Naive thymus-derived CD4-positive, alpha-beta T cell (primary cell): ENCODE measurements at places on chromosomes 7 and 10. TPM values are rescaled to one million over a fixed set of nuclear protein-coding genes. Genes with fewer than 3 reads are reported as not detected.

The TMEM229A gene
- total RNA-seq: not detected

DNA sequence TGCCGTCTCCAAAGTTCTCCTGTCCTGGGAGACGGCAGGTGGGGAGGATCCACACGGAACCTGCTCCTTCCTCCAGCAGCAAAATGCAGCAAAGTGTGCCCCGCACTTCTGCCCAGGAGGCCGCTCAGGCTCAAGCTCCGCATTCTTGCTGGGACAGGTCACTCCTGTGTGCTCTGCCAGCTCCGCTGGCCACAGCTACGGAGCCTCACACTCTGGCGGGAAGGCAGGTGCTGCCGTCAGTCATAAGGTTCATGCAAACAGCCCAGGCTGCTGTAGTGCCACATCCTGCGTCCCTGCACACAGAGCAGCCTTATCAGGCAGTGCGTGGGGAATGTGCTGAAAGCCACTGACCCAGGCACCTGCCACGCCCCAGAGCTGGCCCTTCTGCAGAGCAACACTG, 22.4 kb downstream of the ADGRA1 start:
- no peak for DNase-seq
- H3K27ac ChIP-seq: no peak overlapping the region
- H3K36me3 ChIP-seq: no peaks in the 10 kb centered on the region

DNA sequence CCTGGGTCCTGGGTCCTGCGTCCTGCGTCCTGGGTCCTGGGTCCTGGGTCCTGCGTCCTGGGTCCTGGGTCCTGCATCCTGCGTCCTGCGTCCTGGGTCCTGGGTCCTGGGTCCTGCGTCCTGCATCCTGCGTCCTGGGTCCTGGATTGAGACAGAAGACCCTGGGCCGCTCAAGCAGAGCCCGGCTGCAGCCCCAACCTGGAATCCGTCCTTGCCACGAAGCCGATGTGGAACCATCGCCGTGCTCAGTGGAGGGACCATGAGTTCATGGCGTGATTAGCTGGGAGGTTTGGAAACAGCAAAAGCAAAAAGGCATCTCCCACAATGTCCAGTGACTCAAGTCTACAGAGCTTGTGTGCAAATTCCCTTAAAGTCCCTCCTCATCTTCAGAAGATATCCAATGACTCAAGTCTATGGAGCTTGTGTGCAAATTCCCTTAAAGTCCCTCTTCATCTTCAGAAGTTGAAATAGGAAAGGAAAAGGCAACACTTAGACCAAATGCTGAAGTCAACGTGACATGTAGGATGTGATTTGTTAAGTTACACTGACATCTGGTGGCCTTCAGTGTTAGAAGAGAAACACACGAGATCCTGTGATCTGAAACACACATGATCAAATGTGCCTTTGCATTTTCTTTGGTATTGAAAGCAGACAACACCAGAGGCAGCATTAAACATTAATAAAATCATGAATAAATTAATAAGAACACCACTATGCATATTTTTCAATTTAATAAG, 179.9 kb downstream of the PTPRN2 start:
- H3K4me3 ChIP-seq: no peak overlapping the region
- DNase-seq: no peak
- H3K36me3 ChIP-seq: no peaks in the 10 kb centered on the region

DNA sequence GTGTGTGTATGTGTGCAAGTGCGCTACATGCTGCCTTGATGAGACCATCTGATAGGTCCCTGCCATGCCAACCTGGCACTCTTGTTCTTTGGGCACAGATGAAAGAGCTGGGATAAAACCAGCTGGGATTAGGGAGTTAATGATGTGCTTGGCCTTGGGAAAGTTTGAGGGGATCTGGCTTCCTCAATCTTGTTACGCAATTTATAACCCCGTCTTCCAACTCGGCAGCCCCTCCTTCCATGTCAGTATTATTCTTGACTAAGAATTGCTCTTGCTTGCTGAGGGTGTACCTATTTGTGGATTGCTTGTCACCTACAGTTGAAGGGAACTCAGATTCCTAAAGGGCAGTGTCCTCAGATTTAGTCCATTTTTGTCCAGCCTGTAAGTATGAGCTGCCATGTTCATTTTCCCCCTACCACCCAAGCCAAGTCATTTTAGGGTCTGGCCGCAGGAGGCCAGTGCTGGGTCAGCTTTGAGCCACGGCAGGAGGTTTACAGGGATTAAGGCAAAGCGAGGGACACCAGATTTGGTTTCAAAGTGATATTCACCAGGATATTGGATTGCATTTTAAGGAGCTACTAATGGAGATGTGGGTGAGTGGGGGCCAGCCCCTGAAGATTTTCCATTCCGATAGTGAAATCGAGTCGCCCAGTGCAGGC, 34.1 kb upstream of the KCNMA1 start:
- H3K27ac ChIP-seq: no peak overlapping the region
- no peaks in the 10 kb centered on the region for H3K4me1 ChIP-seq
- H3K27me3 ChIP-seq: no peaks in the 10 kb centered on the region
- no peak overlapping the region for H3K4me3 ChIP-seq
- no peaks in the 10 kb centered on the region for H3K36me3 ChIP-seq

- H3K27ac ChIP-seq: no peak overlapping the region
- no peaks in the 10 kb centered on the region for H3K4me1 ChIP-seq
- no peak overlapping the region for H3K4me3 ChIP-seq
- DNase-seq: no peak
- H3K27me3 ChIP-seq: no peaks in the 10 kb centered on the region
Observed at GRCh38 chr7:146319629-146320028, 203.0 kb downstream of the CNTNAP2 start.

- H3K27ac ChIP-seq: peak overlapping the region; percentile 89
- H3K36me3 ChIP-seq: no peaks in the 10 kb centered on the region
- no peak for DNase-seq
- H3K27me3 ChIP-seq: no peaks in the 10 kb centered on the region
Observed at GRCh38 chr7:149027611-149028345, 527 bp downstream of the PDIA4 start.

GRCh38 chr7:54390565-54390964, 151.6 kb upstream of the VSTM2A start:
- H3K4me3 ChIP-seq: no peak overlapping the region
- H3K27me3 ChIP-seq: no peaks in the 10 kb centered on the region
- no peak for DNase-seq
- no peaks in the 10 kb centered on the region for H3K4me1 ChIP-seq
- H3K36me3 ChIP-seq: no peaks in the 10 kb centered on the region

The DMBT1 gene
- not detected for total RNA-seq

DNA sequence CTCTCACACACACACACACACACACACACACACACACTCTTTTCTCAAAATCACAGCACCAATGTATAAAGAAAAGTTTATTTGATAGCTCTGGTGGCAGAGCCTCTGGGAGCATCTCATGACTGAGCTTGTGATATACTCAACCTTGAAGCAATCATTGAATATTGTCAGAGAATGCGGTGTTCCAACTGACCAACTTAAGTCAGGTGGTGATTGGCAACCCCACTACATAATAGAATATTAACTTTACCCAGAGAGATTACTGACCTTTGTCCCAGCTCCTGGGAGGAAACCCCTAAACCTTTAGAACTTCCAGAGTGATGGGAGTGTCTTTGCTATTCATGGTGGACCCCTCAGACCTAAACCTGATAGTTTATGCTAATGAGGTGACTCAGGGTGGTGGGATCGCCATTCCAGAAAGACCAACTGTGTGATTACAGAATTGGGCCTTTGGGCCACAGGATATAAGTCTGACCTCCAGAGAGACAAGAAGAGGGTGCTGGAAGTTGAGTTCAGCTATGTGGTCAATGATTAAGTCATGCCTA, 143.1 kb downstream of the OTUD1 start:
- no peaks in the 10 kb centered on the region for H3K27me3 ChIP-seq
- H3K4me3 ChIP-seq: no peak overlapping the region
- no peak for DNase-seq
- H3K27ac ChIP-seq: no peak overlapping the region
- H3K4me1 ChIP-seq: no peaks in the 10 kb centered on the region

GRCh38 chr10:91901784-91902677, 7.3 kb downstream of the FGFBP3 start:
- no peaks in the 10 kb centered on the region for H3K27me3 ChIP-seq
- H3K4me3 ChIP-seq: no peak overlapping the region
- no peak for DNase-seq
- no peaks in the 10 kb centered on the region for H3K4me1 ChIP-seq

- DNase-seq: no peak
- H3K27me3 ChIP-seq: no peaks in the 10 kb centered on the region
- peaks cover 26% of the 10 kb centered on the region for H3K4me1 ChIP-seq
- H3K4me3 ChIP-seq: peak overlapping the region; percentile 64
Observed at GRCh38 chr7:1028775-1029636, 15.3 kb upstream of the GPR146 start.

The EVX1 gene
- total RNA-seq: 0.11 TPM

DNA sequence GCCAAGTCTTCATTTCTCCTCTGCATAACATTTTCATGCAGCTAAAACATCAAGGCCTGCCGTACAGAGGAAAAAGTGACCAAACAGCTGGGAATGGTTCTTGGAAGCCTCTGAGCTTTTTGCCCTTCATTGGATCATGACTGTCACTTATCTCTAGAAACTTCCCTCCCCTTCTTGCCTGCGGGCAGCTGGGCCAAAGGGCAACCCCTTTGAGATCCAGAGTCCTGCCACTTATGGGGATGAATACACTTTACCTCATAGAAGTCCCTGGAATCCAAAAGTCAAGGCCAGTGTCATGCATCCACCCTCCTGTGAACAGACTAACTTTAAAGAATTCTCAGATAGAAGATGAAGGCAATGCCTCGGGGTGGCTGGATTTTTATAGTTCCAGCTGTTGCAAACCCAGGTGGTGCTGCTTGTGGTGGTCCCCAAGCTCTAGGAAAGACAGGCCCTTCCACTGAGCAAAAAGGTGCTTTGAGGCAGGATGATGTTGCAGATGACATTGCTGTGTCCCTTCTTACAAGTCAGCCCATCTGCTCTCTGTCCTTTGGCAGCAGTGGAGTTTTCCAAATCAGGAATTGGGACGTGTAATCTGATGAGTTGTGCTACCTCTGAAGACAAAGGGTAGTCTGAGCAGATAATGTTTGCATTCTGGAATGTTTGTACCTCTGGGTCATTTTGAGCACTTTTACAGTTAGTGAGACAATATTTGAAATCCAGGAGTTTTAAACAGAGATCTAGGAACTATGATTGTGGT, 64.2 kb downstream of the LRMDA start:
- no peak for DNase-seq
- no peaks in the 10 kb centered on the region for H3K36me3 ChIP-seq
- no peaks in the 10 kb centered on the region for H3K27me3 ChIP-seq
- no peak overlapping the region for H3K4me3 ChIP-seq
- no peak overlapping the region for H3K27ac ChIP-seq

The MMS19 gene
- total RNA-seq: 83.8 and 87.9 TPM in 2 replicates
